ENCODE measurements at places on chromosomes 1 and 21.

DNA sequence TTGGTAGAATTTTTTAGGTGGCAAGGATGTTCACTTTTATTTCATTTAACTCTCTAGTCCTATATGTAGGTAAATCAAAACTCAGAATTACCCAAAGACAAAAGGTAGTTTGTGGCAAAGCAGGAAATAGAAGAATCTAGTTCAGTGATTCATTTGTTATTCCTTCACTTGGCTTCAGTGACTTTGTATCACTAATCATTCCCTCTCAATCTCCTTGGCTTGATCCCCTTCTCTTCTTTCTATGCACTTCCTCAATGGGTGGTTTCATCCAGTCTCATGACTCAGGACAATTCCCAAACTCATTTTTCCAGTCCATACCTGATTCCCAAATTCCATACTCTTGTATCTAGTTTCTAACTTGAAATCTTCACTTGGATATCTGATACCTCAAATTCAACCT, 64.9 kb downstream of the PRKACB start:
- DNase-seq, result no peak

GRCh38 chr1:207519505-207520399, 23.8 kb downstream of the CR1 start:
- no peak for DNase-seq

DNA sequence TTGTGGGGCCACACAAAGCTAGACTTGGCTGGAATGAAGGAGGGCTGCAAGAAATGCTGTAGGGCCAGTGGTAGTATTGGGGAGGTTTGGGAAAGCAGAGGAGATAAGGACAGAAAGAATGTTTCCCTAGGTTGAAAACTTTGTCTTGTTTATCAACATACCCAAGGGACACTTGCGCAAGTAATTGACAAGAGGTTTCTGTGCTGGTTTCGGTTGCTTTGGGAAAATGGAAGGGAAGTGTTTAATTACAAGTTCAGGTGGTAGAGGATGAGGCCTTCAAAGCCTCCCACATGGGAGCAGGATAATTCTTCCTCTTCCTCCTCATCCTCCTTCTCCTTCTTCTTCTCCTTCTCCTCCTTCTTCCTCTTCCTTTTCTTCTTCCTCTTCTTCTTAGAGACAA, 182.1 kb upstream of the LMO4 start:
- no peak for DNase-seq

DNA sequence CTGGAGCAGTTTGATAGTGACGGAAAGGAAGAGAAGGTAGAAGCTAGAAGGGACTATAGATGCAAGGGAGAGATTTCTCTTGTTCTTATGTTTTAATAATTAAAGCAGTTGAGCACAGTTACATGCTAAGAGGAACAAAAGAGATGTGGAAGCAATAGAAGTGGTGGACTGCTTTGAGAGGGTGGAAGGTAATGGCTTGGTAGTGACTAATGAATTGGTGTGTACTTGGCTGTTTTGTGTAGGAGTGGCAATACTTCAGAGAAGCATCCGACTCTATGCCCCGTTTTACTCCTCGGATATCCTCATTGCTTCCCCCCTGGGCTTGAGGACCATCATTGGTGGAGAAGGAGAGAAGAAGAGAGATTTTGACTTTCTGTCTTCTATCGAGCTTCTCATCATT, 12.8 kb downstream of the UTP25 start:
- DNase-seq, result no peak

- no peak for DNase-seq
These were observed 14.9 kb downstream of the IL20 start for GRCh38 chr1:206880314-206880713.

- DNase-seq, result no peak
These were observed 891 bp downstream of the HMGN1 start for GRCh38 chr21:39348040-39348354.

- DNase-seq, result peak; percentile 48
These were observed 16.9 kb upstream of the SAMD11 start for GRCh38 chr1:906600-907420.

- DNase-seq, result no peak
These were observed 2.7 kb downstream of the POU2F1 start for GRCh38 chr1:167223144-167224103.

- DNase-seq, result no peak
These were observed 74.2 kb upstream of the FOXD3 start for GRCh38 chr1:63248216-63248615.

- no peak for DNase-seq
These were observed 15.4 kb upstream of the SLC19A1 start for GRCh38 chr21:45557616-45558043.

DNA sequence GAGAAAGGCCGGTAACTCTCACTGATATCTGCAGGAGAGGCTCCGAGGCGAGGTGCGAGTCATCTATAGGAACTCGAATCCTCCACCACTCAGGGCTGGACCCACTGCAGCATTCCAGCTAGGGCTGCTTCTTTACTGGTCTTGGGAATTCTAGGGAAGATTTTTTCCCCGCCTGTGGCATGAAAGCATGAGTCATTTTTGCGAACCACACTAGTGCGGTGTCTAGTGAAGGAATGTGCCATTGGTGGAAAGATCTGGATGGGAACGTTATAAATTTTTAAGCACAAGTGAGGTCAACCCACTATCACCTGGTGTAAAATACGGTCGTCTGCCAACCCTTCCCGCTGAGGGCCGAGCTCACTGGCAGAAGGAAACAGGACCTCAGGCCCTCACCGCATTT, 49.7 kb downstream of the SYF2 start:
- no peak for DNase-seq

- DNase-seq, result no peak
These were observed 5.2 kb upstream of the PIGC start for GRCh38 chr1:172448995-172449584.

GRCh38 chr1:215475796-215476481, 91.2 kb upstream of the KCTD3 start:
- no peak for DNase-seq

DNA sequence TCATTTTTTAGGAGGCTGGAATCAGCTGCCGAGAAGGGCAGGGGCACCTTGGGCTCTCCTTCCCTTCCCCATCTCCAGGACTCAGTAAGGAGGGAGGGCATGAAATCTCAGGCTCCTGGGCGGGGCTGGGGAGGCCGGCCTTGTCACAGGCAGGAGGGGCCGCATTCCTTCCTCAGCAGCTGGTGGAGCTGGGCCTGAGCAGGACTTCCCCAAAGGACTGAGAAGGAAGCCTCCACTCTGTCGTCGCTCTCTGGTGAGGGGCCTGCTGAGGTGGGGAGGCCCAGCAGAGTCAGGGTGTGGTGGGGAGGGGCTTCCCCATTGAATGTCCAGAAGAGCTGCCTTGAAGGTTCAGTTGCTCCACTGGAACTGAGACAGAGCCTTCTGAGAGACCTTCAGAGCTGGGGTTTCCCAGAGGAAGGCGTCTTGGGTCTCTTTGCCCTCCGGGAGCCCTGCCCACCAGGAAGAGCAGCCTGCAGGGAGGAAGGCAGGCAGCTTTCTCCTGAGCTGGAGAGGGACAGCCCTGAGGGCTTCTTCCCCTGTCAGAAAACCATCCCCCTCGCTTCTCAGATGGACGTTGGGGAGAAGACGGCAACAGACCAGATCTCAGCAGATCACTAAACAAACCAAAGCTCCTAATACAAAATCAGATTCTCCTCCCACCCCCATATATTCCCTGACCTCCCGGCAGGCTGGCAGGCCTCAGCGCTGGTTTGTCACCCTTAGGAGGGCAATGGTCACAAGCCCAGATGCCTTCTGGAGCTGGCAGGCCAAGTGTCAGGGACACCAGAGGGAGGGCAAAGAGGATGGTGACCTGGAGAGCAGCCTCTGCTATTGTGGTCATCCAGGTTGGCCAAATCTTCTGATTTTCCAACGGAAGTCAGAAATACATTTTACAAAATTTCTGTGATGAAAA, 10.7 kb downstream of the KCNA10 start:
- no peak for DNase-seq

DNA sequence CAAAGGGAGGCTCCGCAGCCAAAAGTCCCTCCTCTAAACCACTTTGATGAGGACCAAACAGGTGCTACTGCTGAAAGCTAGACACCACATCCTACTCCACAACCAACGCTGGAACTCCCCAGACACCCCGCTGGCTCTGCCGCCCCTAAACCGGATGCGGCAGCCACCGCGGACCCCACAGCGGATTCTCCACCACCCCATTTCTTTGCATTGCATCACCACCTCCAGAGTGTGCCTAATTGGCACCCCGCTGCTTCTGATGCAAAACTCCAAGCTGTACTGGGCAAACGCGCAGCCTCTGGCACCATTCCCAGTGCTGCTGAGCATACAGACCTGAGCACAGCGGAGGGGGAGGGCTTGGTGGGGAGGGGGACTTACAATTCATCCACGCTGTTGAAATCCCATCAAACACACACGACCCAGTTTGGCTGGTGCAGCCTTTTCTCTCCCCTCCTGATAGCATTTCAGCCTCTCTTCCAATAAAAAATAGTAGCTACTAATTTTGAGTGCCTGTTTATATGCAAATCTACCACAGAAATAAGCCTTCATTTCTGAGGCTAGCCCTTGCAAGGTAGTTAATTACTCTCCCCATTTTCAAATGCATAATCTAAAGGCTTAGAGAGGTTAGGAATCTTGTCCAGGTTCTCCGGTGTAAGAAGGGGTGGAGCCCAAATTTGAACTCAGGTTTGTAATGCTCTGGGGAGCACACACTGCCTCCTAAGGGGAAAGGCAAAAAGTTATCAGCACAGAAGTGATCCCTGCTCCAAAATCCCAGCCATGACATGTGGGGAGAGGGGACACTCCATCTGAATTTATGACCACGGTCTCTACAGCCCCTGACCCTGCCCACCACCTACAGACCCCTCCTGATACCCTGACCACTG, 12.2 kb upstream of the RGS16 start:
- no peak for DNase-seq

DNA sequence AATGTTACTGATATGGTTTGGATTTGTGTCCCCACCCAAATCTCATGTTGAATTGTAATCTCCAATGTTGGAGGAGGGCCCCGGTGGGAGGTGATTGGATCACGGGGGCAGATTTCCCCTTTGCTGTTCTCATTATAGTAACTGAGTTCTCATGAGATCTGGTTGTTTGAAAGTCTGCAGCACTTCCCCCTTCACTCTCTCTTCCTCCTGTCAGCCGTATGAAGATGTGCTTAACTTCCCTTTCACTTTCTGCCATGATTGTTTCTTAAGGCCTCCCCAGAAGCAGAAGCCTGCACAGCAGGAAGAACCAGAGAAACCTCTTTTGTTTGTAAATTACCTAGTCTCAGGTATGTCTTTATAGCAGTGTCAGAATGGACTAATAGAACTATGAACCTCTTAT, 28.4 kb downstream of the TRIM33 start:
- peak; percentile 68 for DNase-seq

- no peak for DNase-seq
These were observed 54.3 kb upstream of the TARBP1 start for GRCh38 chr1:234533034-234533891.

DNA sequence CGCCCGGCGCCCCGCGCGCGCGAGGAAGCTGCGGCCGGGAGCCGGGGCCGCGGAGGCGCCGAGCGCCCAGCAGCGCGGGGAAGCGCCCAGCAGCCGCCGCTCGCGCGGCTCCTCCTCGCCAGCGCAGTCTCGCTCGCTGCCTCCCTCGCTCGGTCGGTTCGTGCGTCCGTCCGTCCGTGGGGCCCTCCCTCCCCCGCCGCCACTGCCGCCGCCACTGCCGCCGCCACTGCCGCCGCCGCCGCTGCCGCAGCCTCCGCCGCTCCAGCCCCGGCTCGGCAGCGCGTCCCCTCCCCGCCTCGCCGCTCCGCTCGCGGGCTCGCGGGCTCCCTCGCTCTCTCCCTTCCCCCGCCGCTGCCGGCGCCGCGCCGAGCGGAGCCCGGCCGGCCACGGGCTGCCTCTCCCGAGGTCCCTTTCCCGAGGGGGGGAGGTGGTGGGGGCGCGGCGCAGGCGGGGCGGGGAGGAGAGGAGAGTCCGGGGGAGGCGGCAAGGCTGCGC, at the start of gene KCND3:
Gene KCND3 (minus strand): TSS at position 138 of the 495 bp plus-strand sequence.
- DNase-seq, result no peak

- no peak for DNase-seq
These were observed 501.8 kb downstream of the LMO4 start for GRCh38 chr1:87830432-87830978.

GRCh38 chr1:227782226-227782625, 33.2 kb upstream of the PRSS38 start:
- DNase-seq, result no peak

DNA sequence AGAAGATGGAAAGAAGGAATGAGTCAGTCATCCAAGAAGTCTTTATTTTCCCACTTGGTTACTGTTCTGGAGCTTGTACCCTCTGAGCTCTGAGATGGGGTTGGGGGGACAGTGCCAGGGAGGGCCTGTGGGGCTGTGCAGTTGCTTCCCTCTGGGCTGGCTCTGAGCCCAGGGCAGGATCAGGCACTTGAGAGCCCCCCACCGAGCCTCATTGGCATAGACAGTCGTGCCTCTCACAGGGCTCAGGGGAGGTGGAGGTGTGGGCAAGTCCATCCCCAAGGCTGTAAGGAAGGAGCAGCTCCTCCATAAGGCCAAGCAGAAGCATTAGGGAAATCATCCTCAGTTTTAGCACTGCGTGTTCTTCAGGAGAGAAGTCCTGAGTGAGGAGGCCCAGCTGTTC, 2.5 kb upstream of the ARL8A start:
- DNase-seq, result no peak

GRCh38 chr1:30799233-30799511, 41.6 kb upstream of the LAPTM5 start:
- no peak for DNase-seq

DNA sequence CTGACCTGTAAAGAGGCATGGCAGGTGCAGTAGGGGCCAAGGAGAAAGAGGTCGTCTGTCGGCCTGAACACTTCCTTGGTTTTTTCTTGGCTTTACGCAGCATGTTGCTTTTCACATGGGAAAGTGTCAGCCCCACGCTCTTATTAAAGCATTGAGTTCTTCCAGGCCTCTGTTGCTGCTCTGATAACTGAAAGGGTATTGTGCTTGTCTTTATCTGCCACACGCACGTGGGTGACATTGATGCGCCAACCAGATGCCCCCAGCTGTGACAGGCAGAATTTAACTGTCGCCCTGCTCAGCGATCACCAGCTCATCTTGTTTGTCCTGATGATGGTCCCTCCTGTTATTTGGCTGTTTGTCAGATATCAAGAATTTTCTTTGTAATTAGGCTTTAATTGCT, 76.5 kb downstream of the GALNT2 start:
- DNase-seq, result no peak

- no peak for DNase-seq
These were observed 67.2 kb downstream of the UBIAD1 start for GRCh38 chr1:11340233-11340632.

GRCh38 chr1:223556414-223557129, 108.9 kb downstream of the CAPN8 start:
- DNase-seq, result no peak

DNA sequence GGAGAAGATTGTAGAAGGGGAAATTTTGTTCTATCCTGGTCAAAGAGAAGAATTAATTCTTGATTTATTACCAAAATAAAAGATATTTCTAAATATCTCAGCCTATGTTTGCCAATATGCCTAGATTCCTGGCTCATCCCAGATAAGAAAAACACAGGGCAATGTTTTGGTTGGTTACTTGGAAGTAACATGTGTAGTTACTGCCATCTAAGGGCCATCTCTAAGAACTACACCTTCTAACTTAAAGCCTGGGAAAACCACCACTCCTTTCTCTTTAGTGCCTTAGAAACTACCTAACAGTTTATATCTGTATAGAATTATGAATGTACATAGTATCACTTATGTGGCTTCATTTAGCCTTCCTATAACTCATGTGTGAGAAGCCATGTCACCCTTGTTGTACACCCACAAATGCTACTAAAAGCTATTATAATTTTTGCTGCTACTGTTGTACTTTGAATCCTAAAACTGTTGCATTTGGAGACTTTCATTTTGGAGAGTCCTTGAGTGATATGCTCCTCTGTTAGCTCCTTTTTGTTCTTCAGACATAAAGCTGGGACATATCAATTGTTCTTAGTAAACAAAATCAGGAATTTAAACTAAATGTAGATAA, 4.5 kb downstream of the AIM2 start:
- peak; percentile 32 for DNase-seq

- no peak for DNase-seq
These were observed 165.3 kb downstream of the LTN1 start for GRCh38 chr21:28827422-28827821.
